ENCODE measurements at places on chromosomes 4 and X. TPM values are rescaled to one million over a fixed set of nuclear protein-coding genes. Genes with fewer than 3 reads are reported as not detected.

- no peak for DNase-seq
Observed at GRCh38 chr4:7759635-7760034, 180.0 kb downstream of the AFAP1 start.

DNA sequence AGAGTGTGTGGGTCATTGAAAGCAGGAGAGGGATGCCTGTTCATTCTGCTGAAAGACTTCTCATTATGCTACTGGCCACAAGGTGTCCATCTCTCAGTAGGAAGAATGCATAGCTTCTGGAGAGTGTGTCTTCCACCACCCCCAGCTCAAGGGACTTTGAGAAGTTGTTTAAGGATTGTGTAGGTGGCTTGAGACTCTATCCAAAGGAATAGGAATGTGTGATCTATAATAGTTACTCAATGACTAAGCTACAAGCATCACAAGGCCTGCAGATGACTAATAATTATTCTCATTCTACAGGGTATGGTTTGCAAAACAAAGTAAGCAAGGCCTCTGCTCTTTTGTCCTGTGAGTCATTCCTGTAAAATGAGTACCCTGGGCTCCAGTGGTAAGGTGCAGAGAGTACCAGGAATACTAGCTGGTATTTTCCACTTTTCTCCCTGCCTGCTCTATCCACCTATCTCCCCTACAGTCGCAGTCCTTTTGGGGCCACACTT lies 279.8 kb upstream of the BOD1L1 start:
- peak; percentile 84 for DNase-seq

- no peak for DNase-seq
Observed at GRCh38 chrX:153621949-153622598, 23.1 kb upstream of the CCNQ start.

DNA sequence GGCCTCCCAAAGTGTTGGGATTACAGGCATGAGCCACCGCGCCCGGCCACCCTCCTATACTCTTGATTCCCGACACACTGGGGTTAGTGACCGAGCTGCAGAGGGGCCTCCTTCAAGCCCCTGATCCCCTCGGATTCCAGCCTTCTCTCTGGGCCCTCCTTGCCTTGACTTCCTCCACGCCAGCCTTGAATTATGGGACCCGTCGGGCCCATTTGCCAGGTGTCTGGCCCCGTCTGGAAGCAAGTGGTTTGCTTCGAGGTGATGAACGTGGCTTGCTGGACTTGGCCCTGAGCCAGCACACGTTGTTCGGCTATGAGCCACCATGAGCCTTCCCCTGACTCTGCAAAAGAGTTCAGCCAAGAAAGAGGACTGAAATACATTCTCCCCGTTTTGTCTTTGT lies 37.4 kb upstream of the GRPEL1 start:
- DNase-seq, result peak; percentile 46

DNA sequence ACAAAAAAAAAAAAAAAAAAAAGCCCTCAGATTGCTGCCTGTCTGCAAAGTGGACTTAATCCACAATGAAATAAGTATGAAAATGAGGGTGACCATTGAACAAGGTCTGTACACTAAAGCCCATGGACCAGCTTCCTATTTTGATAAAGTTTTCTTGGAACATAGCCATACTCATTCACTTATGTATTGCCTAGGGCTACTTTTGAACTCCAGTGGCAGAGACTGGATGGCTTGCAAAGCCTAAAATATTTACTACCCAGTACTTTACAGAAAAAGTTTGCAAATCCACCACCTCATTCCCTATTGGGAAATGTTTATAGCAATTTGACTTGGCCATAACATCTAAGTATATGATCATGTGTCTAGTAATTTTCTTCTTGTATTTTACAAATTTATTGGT lies 481.7 kb downstream of the NAF1 start:
- DNase-seq, result no peak

GRCh38 chr4:12926189-12927066 lies 557.7 kb downstream of the RAB28 start:
- DNase-seq, result no peak

The PUDP gene
- 11.9 TPM for total RNA-seq

The H2BW2 gene
- not detected for total RNA-seq

DNA sequence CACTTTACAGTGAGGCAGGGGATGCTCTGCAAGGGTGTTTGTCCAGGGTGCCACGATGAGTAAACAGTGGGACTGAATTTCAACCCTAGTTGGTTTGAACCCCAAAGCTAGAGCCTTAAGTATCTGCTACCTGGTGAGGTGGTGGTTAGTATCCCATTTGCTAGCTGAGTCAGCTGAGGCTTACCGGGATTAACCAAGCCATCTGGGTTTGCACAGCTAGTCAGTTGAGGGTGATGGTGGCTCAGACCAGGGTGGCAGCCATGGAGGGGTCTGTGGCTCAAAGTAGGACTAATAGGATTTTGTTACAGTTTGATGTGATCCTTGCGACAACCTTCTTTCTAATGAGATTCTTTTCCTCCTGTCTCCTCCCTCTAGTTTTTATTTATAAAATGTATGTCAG lies 1.9 kb downstream of the EVC start:
- DNase-seq, result peak; percentile 35

DNA sequence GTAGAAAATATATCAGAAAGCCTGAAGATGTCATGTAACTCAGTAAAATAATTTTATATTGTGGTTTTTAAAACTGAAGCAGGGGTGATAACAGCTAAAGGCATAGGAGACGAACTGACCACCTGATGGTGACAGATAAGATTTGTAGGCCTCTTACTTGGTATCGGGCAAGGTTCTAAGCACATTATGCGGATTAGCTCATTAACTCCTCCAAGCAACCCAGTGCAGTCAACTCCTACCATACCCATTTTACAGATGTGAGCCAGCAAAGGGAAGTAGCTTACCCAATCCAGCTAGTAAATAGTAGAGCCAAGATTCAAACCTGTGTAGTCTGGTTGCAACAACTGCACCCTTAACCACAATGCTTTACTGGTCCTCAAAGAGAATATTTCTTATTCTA lies 62.1 kb downstream of the CC2D2A start:
- DNase-seq, result no peak

The CCDC160 gene
- total RNA-seq, result not detected

- DNase-seq, result no peak
Observed at GRCh38 chr4:186829097-186829496, 105.4 kb upstream of the FAT1 start.

DNA sequence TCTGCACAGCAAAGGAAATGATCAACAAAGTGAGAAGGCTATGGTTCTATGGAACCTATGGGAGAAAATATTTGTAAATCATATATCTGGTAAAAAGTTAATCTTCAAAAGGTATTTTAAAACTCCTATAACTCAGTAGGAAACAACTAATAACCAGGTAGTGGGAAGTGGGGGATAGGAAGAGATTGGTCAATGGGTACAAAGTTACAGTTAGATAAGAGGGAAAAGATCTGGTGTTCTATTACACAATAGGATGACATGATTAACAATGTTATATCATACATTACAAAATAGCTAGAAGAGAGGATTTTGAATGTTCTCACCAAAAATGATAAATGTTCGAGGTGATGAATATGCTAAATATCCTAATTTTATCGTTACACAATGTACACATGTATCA lies 46.3 kb downstream of the NDNF start:
- DNase-seq, result no peak

- no peak for DNase-seq
Observed at GRCh38 chrX:46039526-46039925, 505.7 kb downstream of the ZNF674 start.

The LEF1 gene
- 17.1 TPM for total RNA-seq

GRCh38 chr4:36509845-36510244 lies 228.4 kb downstream of the DTHD1 start:
- DNase-seq, result no peak

The LINC00632 gene
- total RNA-seq, result 0.17 TPM

The ATP10D gene
- total RNA-seq, result 9.2 TPM

- DNase-seq, result peak; percentile 23
Observed at GRCh38 chr4:123995936-123996335, 599.3 kb downstream of the SPRY1 start.

The NPY1R gene
- total RNA-seq, result not detected
